H54 (cell line): ENCODE measurements at places on chromosomes 16 and 17.

DNA sequence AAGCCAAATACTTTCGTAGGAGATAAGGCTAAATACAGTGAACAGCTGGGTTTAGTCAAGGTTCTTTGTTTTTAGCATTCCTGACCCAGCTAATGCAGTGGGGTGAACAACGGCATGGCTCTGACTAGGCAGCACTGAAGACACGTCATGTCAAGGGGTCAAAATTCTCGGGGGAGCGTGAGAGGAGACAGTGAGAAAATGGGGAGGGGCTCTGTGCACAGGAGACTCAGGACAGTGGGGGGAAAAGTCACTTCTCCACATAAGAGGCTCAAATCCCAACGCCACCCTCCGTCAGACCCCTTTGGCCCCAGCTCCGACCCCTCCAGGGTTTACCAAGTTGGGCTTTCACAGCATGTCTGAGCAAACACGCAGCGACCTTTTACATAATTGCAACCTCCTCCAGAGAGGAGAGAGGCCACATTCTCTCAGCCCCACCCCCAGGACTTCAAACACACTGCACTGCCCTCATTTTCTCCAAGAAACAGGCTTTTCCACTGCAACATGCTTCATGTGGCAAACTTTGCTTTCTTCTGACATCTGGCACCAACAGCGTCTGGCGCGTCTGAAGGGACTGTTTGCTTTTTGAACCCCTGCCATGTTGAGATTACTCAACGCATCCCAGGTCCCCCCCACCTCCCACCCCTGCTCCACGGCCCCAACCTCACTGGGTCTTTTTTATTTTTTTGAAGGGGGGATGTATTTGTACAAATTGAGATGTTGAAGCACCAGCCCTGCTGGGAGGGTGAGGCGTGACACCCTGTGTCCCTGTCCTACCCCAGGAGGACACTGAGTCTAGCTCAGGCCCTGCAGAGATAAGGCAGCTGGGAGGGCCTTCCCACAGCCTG, 30.0 kb downstream of the AXIN2 start:
- no peak for DNase-seq

DNA sequence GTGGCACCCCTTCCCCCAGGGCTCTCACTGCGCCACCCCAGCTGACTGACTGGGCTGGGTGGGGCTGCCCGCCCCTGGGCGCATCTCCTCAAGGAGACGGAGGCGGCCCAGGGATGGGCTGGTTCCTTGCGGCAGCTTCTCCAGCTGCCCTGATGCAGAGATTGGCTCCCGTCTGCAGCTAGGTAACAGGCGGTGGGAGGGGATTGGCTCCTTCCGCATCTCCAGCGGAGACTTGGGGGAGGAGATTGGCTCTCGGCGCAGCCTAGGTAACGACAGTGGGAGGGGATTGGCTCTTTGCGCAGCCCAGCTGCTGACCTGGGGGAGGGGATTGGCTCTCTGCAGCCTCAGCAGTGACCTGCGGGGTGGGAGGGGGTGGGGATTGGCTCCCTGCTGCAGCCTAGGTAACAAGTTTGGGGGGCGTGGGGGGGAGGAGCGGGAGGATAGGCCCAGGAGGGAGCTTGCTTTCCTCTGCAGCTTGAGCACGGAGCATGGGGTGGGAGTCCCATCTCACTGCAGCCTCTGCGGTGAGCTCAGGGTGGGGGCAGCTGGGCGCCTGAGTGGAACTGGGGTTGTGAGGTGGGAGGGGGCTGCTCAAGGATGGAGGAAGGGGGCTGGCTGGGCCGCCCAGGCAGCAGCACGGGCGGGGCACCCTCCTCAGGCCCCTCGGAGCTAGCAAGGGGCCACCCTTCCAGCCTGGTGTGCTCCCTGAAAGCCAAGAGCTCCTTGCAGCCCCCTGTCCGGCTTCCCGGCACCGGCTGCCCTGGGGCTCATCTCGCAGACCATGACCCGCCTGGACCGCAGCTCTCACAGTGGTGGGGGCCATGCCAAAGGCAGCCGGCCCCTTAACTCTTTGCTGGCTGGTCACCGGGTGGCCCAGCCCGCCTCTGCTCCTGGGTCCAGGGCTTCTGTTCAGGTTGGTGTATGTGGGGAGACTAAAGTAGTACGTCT, 6.4 kb downstream of the NFE2L1 start:
- no peak for DNase-seq

DNA sequence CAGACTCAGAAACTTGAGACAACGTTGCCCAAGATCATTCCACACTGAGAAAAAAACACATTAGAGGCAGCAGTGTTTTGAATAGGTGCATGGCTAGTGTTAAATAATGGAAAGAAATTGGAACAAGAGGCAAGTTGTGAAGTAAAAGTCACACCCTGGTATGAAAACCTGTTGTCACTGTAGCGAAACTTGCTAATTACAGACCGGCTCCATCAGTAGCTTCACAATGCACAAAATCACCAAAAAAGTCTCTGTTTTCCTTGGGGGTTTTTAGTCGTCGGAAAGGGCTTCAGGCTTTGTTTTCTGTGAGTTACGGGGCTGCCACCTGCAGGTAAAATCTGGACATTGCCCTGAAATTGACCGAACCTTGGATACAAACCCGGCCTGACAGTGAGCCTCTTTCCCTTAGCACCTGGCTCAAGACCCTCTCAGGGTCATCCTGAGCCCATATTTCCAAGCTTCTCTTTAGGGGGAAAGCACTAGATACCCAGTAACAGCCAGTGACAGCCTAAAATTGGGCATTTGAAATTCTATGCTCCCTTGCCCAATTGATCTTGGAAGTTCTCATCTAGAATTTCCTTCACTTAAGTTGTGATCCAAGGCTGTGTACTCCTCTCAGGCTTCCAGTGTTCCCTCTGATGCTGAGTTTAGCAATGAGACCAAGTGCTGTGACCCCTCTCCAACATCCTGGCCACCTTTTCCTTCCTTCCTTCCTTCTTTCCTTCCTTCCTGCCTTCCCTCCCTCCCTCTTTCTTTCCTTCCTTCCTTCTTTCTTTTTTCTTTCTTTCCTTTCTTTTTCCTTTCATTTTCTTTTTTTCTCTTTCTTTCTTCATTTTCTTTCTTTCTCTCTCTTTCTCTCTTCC, 7.2 kb upstream of the GRB2 start:
- no peak for DNase-seq

GRCh38 chr17:60423865-60424264, 1.6 kb downstream of the CHCT1 start:
- DNase-seq: no peak

DNA sequence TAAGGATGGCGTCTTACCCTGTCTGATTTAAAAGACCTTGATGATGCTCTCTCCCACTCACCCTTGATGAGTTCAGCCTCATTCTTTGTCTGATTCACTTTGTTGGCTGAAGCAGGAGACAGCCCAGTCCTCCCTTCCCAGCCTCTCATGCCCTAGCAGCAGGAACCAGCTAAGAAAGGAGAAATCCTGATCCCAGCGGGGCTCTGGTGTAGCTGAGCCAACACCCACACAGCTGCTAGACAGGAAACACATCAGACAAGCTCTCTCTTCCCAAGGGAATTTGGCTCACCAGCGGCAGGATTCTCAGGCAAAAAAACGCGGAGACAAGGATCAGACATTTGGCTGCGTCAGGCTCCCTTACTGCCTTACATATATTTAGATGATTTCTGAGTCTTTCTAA, 211.5 kb downstream of the CDH11 start:
- DNase-seq: no peak

DNA sequence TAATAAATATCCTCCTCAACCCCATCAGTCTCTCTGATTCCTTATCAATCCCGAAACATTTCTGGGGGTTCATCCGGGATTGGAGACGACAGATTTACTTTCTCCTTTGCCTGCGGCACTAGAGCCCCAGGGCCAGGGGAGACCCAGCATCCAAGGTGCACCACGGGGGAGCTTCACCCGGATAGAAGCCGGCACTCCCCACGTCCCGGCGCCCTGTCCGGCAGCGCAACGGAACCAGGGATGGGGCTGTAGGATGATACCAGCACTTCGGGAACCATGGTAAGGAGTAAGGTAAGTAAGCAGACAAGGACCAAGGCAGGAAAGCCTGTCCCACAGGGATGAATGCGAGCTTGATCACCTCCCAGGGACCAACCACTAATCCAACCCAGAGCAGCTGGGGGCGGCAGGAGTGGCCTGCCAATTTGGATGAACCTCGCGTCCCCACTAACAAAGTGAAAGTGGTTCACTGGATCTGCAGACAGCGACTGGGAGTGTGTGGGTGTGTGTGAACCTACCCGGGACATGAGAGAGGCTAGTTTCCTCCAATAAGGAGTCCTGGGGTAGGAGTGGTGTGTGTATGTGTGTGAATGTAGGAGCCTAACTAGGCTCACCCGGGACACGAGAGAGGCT, 11.9 kb downstream of the POLR3K start:
- DNase-seq: no peak
